ENCODE measurements at places on chromosomes 3 and 15.

- peak; percentile 27 for DNase-seq
Measured at GRCh38 chr3:127674790-127675189, 2.0 kb downstream of the ABTB1 start.

DNA sequence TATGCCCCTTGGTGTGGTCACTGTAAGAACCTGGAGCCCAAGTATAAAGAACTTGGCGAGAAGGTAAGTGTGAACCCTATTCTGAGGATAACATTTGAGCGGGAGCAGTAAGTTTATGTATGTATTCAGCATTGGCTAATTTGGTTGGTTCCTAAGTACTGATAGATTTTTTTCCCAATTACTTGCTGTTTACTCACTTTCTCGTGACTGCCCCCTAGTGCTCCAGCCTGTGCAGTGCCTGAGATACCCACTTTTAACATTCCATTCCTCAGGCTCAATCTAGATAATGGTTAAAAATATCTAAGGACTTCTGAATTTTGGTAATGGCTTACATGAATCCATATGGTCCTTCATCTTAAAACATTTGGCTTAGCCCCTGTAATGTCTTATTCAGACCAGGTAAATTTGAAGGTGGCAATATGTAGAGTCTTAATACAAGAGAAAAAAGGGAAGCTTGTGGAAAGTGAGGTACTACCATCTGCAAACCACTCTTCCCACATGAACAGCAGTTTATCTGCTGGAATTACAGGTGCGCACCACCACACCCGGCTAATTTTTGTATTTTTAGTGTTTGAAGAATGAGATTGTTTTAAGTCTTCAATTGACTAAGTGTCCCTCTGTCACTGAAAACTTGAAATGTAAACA is 7.1 kb downstream of the ELL3 start:
- no peak for DNase-seq

DNA sequence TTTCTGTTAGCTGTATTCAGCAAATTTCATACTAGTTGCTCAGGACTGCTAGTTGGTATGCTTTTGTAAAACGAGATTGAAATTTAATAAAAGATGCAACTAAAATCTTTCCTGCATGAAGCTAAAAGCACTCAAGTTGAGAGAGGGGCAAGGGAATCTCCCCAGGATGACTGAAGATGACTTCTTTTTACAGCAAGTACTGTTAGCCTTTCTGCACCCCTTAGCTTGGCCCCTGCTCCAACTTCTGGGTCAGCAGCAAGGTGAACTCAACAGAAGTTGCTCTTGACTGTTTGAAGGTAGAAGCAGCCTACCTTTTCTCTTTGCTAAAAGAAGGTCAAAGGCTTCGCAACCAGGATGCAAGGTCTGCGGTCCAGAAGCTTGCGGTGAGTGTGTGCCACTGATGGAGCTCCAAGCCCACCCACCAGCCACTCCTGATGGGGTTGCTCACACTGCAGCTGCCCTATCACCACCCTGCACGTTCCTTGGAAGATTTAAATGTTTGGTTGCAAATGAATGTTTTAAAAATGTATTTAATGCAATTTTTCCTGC is 32.5 kb downstream of the NME9 start:
- DNase-seq, result no peak

GRCh38 chr3:141249041-141249440 is 17.4 kb downstream of the PXYLP1 start:
- DNase-seq, result no peak

- no peak for DNase-seq
Measured at GRCh38 chr3:110783541-110783940, 288.1 kb upstream of the NECTIN3 start.

DNA sequence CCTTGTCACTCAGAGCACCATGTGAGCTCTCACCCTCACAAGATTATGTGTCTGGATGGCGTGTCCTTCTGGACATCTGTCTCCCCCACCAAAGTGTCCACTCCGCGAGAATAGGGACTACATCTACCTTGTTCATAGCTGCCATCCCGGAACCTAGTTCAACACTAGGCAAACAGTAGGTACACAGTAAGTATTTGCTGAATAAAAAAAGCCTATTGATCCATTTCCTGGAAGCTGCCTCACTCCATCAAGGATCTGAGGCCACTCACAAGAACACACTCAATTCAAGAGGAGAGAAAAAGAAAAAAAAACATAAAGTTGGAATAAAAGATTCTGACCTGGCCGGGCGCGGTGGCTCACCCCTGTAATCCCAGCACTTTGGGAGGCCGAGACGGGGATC is 11.2 kb upstream of the ALAS1 start:
- DNase-seq, result no peak

DNA sequence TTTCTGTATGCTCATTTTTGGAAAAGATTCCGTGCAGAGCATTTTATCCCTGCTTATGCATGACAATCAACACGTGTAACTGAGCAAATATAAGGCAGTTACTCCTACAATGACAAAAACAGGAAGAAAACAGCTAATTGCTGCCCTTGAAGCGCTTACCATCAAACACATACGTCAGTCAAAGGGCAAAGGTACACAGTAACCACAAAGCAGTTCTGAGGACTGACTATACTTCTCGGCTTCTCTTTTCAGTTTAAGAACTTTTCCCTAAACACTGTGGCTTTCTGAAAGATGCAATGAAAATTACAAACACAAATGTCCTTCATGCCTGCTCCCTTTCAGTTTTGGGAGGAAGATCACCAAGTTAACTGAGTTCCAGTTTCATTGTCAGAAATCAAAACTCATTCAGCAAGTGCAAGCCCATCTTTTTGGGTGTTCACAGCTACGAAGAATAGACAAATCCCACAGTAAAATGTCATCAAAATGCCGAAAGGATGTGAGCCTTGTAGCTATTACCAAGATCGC is 602.8 kb downstream of the FOXP1 start:
- DNase-seq, result no peak

DNA sequence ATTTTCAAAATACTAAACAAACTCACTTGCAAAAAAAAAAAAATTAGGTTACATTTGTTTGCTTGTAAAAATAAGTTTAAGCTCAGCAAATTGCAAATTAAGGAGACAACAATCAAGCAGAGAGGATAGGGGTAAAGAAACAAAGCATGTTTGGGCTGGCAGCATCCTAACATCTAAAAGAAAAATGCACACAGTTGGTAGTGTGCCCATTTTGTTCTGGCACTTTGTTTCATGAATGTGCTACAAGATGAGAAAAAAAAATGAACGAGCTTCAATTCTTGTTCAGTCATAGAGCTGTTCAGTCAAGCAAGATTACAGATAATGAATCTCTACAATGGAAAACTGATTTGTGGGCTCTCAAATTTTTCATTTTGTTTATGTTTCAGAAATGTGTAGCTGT is 17.7 kb upstream of the ZBBX start:
- no peak for DNase-seq

GRCh38 chr3:71784914-71785531 is at the start of gene PROK2:
Gene PROK2, minus strand, starts transcription at chr3:71785148. Its CDS starts 96 bp downstream, at chr3:71785052.
- peak; percentile 43 for DNase-seq

GRCh38 chr3:153163393-153163724 is 1.3 kb downstream of the RAP2B start:
- DNase-seq, result no peak

DNA sequence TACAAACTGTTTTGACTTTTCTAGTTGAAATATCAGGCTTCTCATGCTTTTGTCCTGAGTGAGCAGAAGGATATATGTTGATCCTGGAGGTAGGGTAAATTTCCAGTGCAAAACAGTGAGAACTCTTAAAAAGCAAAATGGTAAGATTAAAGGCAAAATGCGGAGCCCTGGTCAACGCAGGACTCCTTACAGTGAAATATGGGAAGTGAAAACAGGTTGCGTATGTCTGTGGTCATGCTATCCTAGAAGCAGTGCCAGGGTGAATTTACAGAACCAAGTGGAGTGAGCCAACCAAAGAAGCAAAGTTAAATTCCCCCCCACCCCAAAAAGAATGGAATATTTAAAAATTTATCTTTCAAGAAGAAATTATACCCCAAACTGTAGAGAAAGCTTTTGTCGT is 256.4 kb downstream of the NR2F2 start:
- DNase-seq, result no peak

DNA sequence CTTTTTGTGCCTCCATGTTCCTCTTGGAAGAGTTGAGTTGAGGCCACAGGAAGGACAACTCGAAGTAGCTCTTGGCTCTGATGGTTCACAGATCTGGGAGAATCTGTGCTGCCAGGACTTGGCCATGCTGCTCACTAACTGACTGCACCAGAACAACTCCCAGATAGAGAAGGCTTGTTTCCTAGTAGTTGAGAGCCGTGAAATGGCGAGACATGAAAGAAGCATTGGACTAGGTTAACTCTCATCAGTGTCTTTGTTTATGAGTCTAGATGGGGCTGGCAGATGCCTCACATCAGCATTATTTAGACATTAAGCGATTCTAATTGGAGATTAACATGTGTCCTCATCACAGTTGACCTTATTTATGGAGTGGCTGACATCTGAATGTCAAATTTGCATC is 92.9 kb upstream of the AGBL1 start:
- no peak for DNase-seq
